ENCODE measurements at places on chromosomes 12 and 14.

- peak; percentile 97 for DNase-seq
These were observed 14.8 kb downstream of the PROX2 start for GRCh38 chr14:74860899-74861733.

- DNase-seq = no peak
These were observed 3.0 kb downstream of the PLEKHG6 start for GRCh38 chr12:6313326-6313940.

- DNase-seq = peak; percentile 75
These were observed 137.5 kb upstream of the CCND2 start for GRCh38 chr12:4135919-4136605.

DNA sequence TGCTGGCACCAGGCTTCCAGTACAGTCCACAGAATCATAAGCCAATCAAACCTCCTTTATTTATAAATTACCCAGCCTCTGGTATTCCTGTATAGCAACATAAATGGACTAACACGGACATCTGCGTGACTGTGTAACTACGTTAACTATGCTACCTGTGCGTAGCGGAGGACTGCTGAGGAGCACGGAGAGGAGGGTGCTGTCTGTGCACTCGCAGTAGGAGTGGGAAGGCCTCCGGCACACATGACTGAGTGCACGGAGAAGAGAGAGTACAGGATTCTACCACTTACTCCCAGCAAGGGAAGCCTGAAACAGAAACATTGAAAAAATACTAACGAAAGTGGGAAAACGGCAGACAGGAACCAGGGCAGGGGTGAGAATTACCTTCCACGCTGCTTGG is 22.9 kb downstream of the RAD52 start:
- DNase-seq = no peak

- no peak for DNase-seq
These were observed 153.5 kb upstream of the MAX start for GRCh38 chr14:65255583-65256461.

- no peak for DNase-seq
These were observed 4.2 kb upstream of the XPOT start for GRCh38 chr12:64400041-64400440.

All from activated CD4-positive, alpha-beta T cell treated with anti-CD3 and anti-CD28 coated beads, Interleukin-2, amount 10 ng/mL, durations not matched to agents 24 days and 14 days (primary cell).